ENCODE measurements at places on chromosomes 11 and 22. TPM values are rescaled to one million over a fixed set of nuclear protein-coding genes. Genes with fewer than 3 reads are reported as not detected.

DNA sequence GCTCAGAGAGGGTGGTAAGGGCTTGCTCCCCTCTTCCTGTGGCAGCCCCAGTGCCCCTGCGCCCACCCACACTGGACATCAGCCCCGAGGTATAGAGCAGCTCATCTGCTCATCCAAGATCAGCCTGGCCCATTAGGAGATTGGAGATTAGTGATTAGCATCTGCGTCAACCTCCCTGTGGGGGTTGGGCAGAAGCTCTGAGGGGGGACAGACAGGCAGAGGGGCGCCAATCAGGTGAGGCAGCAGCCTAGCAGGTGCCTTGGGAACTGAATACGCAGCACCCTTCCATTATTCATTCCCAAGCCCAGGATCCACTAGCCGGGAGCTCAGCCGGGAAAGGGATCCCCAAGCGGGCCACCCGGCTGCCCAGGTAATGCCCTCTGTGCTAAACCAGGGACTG lies 11.0 kb downstream of the SMTN start:
- no peaks in the 10 kb centered on the region for H3K27me3 ChIP-seq
- H3K4me3 ChIP-seq = no peak overlapping the region
- no peak for DNase-seq
- no peaks in the 10 kb centered on the region for H3K4me1 ChIP-seq

GRCh38 chr11:58513747-58514367 lies 6.0 kb upstream of the OR5B21 start:
- peak; percentile 30 for DNase-seq
- H3K27me3 ChIP-seq = no peaks in the 10 kb centered on the region
- H3K27ac ChIP-seq = no peak overlapping the region
- no peaks in the 10 kb centered on the region for H3K36me3 ChIP-seq
- H3K4me3 ChIP-seq = no peak overlapping the region

DNA sequence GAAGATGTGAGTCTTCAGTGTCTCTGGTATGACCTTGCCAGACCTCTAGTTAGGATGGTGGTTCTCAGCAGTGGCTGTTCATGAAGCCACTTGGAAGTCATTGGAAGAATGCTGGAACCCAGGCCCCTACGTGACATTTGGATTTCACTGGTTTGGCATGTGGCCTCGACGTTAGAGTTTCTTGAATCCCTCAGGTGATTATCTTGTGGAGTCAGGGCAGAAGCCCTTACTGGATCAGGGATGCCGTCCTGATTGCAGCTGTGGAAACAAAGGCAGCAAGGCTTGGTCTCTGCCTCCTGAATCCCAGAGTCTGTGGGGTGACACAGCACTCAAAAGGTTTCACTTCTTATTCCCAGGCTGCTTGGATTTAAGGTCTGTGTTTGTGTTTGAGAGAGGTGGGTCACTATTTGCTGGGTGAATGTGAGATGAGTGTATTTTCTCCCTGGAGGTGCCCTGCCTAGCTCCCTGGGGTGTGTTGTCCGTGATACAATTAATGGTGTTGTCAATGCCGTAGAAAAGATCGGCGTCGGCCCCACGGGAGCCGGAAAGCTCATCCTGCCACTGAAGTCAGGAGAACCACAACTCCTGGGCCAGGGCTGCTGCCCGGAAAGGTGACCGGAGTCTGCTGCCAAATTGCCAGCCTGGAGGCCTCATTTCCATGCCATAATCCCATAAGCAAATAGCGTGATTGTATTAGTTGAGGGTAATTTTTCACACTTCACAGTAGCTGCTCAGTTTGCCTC lies 939.0 kb downstream of the BRD1 start:
- H3K4me3 ChIP-seq = no peak overlapping the region
- DNase-seq = no peak
- peaks cover 2% of the 10 kb centered on the region for H3K27me3 ChIP-seq
- no peaks in the 10 kb centered on the region for H3K4me1 ChIP-seq

DNA sequence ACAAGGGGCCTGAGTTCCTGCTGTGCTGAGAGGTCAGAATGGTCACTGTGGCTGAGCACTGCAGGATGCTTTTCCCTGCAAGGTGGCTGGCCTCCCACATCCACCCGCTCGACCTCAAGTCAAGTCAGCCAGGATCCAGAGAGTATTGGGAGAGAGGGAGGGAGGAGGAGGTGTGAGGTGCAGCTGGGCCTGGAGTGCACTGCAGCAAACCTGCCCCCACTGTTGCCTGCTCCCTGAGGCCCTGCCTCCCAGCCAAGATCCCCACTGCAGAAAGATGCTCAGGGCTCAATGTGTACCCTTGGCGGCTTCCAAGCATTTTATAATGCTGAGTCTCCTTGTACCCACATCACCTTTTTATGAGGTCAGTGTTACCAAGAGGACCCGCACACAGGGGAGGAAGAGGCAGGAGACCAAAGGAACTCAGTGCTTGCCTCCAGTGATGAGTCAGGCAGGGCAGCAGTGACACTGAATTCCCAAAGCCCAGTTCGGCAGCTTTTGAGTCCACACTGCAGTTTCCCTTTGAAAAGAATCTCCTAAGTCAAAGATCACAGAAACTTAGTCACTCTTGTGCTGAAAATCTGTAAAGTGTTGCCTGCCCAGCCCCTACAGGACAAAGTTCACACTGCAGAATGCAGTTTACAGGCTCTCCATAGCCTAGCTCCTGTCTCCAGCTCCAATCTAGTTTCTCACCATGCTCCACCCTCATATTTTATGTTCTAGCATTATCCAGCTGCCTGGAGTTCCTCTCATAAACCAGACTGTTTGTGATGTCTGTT lies 3.1 kb downstream of the ENDOD1 start:
- no peaks in the 10 kb centered on the region for H3K36me3 ChIP-seq
- DNase-seq = no peak
- H3K27ac ChIP-seq = no peak overlapping the region
- no peak overlapping the region for H3K4me3 ChIP-seq
- peaks cover 18% of the 10 kb centered on the region for H3K4me1 ChIP-seq

DNA sequence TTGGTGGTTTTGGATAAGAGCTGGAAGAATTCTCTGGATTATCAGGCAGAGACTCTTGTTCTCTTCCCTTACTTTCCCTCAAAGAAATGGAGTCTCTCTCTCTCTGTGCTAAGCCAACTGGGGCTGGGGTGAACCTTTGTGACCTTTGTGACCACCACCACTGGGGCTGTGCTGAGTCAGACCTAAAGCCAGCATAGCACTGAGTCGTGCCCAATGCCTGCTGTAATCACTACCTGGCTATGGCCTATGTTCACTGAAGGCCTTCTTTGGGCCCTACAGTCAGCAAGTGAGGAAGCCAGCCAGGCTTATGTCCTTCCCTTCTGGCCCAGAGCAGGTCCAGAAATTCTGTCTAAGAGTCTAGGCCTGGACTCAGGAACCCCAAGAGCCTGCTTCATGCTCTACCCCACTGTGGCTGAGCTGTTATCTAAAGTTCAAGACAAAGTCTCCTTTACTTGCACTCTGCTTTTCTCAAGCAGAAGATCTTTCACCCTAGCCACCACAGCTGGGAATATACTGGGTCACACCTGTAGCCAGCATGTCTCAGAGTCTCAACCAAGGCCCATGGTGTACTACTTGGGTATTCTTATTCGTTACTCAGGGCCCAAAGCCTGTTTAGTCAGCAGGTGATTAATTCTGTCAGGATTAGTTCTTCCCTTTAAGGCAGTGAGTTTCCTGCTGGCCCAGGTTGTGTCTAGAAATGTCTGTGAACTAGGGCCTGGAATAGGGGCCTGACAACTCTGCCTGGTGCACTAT lies 86.0 kb downstream of the EHF start:
- no peak for DNase-seq
- no peaks in the 10 kb centered on the region for H3K27me3 ChIP-seq
- H3K4me3 ChIP-seq = no peak overlapping the region
- H3K27ac ChIP-seq = no peak overlapping the region
- no peaks in the 10 kb centered on the region for H3K36me3 ChIP-seq
- no peaks in the 10 kb centered on the region for H3K4me1 ChIP-seq

GRCh38 chr11:71372693-71373657 lies 75.2 kb downstream of the DHCR7 start:
- DNase-seq = no peak
- H3K36me3 ChIP-seq = no peaks in the 10 kb centered on the region
- no peaks in the 10 kb centered on the region for H3K4me1 ChIP-seq
- no peak overlapping the region for H3K27ac ChIP-seq
- no peak overlapping the region for H3K4me3 ChIP-seq

The RNF26 gene
- 34.2 TPM for total RNA-seq

The ZNF215 gene
- total RNA-seq = 2.5 TPM

The C1QTNF4 gene
- total RNA-seq = 13.0 TPM

The IFITM10 gene
- 3.1 TPM for total RNA-seq

The APOBEC3H gene
- 4.1 TPM for total RNA-seq
